ENCODE measurements at places on chromosomes 5 and 9.

GRCh38 chr9:131402738-131403492 is 9.0 kb downstream of the PRRC2B start:
- DNase-seq, result no peak

DNA sequence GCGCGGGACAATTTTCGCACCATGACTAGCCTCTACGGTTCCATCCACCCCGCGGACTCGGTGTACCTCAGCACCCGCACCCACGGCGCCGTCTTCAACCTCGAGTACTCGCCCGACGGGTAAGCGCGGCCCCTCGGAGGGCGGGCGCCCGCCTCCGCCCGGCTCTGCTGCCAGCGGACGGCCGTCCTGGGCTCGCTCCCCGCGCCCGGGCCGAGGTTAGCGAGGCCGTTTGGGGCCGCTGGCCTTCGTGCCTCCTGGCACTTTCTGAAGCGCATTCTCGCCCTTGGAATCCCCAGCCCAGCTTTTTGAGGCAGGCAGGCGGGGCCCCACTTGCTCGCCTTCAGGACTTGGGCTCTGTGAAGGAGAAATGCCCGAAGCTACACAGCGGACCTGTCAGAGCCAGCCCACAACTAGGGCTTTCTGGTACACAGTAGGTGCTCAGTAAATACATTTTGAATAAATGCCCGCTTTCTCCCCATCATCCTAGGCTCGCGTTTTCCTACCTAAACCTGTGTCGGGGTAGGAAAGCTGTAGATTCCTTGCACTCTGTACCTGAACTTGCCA is 772 bp downstream of the DCAF10 start:
- peak; percentile 40 for DNase-seq

DNA sequence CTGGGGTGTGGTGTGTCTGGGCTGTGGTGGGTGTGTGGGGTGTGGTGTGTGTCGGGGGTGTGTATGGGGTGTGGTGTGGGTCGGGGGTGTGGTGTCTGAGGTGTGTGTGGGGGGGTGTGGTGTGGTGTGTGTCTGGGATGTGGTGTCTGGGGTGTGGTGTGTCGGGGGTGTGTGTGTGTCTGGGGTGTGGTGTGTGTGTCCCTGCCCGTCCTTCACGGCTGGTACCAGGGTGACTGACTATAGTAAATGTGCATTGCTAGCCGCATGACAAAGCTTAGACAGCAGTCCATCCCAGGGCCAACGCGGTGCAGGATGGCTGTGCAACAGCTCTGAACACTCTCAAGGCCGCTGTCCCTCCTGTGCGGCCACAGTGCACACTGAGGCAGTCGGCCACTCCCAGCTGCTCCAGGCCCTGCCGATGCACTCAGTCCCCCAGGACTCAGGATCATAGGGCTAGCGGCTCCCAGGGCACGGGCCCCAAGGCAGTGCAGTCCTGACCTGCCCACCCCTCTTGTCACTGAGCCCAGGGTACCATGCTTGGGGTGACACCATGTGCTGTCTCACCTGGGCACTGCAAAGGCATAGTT is 54.0 kb downstream of the SECISBP2 start:
- DNase-seq, result peak; percentile 44

- no peak for DNase-seq
Observed at GRCh38 chr5:38393636-38394035, 135.3 kb downstream of the EGFLAM start.

GRCh38 chr9:38382141-38382540 is 10.4 kb upstream of the ALDH1B1 start:
- DNase-seq, result no peak

DNA sequence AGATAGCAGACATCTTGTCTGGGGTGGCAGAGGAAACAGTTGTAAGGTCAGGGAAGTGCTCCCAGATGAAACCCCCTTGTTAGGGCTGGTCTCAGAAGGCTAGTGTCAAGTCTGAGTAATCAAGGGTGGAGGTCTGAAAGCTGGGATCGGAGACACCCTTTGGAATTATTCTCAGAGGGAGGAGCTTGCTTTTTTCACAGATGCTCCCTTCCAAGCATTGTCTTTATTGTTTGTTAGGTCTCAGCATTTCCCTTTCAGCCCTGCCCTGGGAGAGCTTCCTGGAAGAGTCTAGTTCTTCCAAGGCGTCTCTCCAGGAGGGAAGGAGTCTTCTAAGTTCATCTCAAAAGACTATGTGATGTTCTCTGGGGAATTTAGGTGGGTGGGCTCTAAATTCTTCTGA is 3.2 kb downstream of the TEK start:
- no peak for DNase-seq

DNA sequence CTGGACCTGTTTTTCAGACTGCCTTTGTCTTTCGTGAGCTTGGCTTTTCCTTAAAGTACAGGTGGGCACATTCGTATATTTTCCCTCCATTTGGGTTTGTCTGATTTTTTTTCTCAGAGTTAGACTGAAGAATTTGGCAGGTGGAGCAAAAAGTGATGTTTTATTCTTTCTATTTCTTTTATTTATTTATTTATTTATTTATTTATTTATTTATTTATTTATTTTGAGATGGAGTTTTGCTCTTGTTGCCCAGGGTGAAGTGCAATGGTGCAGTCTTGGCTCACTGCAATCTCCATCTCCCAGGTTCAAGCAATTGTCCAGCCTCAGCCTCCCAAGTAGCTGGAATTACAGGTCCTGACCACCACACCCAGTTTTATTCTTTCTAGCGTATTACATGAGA is 1805.1 kb upstream of the WWC1 start:
- DNase-seq, result no peak

DNA sequence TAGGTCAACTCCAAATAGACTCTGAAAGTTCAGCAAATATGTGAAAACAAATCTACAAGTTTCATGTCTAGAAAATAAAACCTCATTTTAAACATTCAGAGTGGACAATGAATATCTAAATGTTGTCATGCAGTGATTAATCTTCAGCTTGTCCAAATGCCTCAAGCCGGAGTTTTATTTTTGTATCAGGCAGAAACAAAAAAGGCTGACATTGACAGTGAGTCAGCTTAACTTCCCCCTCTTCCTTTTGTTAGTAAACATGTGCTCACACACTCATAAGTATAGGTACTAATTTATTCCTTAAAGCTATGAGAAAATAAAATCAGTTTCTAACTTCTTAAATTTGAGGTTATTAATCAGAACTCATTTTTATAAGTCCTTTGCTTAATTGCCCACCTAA is 467.9 kb upstream of the DAB2 start:
- no peak for DNase-seq

DNA sequence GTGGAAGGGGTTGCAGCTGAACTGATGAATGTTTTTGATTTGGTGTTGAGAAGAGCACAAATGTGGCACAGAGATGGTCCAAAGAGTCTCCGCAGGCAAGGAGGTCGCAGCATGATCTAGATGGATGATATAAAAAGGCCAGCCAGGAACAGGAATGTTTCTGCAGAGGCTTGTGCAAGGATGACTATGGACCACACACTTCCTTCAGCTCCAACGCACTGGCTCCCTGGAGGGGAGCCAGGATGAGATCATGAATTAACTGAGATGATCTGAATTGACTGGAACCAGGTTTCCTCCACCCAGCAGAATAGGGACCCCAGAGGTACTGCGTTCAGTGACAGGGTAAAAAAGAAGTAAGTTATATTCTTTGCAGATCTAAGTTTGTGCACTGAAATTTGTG is 89.0 kb downstream of the ARSB start:
- no peak for DNase-seq

DNA sequence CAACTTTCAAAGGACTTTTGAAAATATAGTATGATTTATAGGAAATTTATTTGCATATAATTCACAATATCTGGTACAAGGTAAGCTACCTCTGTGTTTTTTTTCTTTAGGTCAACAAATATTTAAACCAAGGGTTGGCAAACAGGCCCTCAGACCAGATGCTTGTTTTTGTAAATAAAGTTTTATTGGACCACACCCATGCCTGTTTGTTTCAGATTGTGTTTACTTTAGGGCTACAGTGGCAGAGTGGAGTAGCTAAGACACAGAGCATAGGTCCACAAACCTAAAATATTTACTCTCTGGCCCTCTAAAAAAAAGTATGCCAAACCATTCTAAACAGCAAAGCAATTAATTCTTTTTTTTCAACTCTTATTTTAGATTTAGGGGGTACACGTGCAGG is 119.7 kb upstream of the CCDC152 start:
- DNase-seq, result no peak

- DNase-seq, result no peak
Observed at GRCh38 chr9:93185266-93186214, 1.6 kb downstream of the WNK2 start.

GRCh38 chr5:6759401-6759800 is 46.2 kb downstream of the TENT4A start:
- DNase-seq, result no peak

DNA sequence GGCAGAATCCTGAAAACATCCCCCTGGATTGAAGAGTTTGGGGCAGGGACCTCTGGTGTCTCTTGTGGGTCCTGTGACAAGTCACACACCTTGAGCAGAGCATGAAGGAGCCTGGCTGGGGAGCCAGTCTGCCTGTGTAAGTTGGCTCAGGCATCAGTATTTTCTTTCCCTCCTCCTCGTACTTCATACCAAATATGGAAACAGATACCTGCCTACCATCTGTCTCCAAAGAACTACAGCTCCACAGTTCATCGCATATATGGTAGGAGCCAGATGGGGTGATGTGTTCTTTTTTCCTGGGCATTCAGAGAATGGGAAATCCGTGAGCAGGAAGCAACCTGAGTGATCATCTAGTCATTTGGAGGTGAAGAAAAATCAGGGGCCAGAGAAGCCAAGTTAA is 177.3 kb upstream of the RAD23B start:
- no peak for DNase-seq

DNA sequence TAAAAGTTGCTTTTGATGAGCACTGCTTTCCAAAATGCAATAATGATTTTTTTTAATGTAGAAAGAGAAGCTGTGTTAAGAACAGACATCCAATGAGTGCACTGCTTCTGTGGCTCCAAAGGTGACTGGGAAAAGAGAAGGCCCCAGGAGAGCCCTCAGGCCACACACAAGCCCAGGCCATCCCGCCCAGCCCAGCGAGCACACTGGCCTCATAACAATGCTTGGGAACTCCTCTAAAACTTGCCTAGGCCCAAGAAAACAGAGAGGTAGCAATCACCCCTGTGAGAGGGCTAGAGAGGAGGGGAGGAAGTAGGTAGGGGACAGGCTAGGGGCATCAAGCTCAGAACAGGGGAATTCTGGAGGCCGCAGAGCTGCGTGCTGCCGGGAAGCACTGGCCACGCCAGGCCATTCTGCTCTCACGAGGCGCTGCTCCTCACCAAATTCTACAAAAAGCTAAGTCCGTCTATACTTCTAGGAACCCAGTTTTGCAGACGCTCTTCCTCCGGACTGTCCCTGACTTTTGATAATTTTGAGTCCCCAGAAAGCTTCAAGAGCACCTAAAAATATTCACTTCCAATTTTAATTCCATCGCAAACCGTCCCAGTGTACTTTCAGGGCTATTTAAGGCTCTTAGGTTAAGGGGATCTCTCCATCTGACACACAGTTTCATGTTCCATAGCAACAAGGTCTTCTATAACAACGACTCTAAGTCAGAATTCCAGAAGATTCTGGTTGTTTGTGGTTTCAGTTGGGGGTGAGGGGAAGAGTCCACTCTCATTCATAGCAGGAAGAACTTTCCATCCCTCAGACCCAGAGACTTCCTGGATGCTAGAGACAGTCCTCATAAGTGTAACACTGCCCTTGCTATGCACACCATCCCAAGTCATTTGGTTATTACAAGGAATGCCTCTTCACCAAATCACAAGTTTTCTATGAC is 51.0 kb downstream of the HABP4 start:
- DNase-seq, result no peak

GRCh38 chr5:1514027-1514818 is 9.5 kb downstream of the LPCAT1 start:
- DNase-seq, result no peak

GRCh38 chr5:160029004-160029403 is 20.1 kb downstream of the TTC1 start:
- no peak for DNase-seq

GRCh38 chr9:69190086-69190862 is 16.2 kb downstream of the TJP2 start:
- no peak for DNase-seq

DNA sequence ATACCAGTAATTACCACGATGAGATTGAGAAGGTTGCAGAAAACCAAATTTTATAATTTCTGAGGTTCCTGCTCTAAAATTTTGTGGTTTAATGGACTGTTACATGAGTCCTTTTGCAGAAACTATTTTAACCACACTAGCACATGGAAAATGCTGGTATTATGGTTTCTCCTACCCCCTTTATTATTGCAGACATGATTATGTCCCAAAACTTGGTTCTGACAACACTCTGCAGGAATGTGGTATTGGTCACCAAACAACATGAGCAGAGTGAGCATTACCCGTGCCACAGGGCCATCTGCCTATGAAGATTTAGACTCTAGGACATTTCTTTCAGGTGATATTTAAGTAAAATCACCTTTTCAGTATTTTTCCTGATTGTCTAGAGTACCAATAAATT is 2.8 kb upstream of the ECM2 start:
- no peak for DNase-seq

GRCh38 chr9:88933607-88934379 is 57.5 kb upstream of the S1PR3 start:
- no peak for DNase-seq

GRCh38 chr5:647311-647710 is 35.2 kb downstream of the CEP72 start:
- DNase-seq, result no peak

GRCh38 chr5:10745133-10745532 is 15.9 kb downstream of the DAP start:
- DNase-seq, result no peak

All from activated CD4-positive, alpha-beta T cell treated with anti-CD3 and anti-CD28 coated beads, Interleukin-2, Interleukin-6, amounts not matched to agents 100 ng/mL and 50 ng/mL, durations not matched to agents 16 hours and 8 hours (primary cell).